Stimulated activated CD4-positive, alpha-beta T cell treated with anti-CD3 and anti-CD28 coated beads, Interleukin-1b, Interleukin-23, amount 100 ng/mL, for 1 hour (primary cell): ENCODE measurements at places on chromosomes 2 and 18.

- no peak for DNase-seq
These were observed 210.6 kb downstream of the SEPTIN10 start for GRCh38 chr2:109402980-109403840.

- no peak for DNase-seq
These were observed 66.7 kb downstream of the BIRC6 start for GRCh38 chr2:32423536-32423935.

- DNase-seq, result no peak
These were observed 16.3 kb downstream of the DYNC2LI1 start for GRCh38 chr2:43790147-43790546.

- no peak for DNase-seq
These were observed 845 bp downstream of the EML4 start for GRCh38 chr2:42169874-42170521.

- peak; percentile 98 for DNase-seq
These were observed 435 bp upstream of the GPR155 start for GRCh38 chr2:174487108-174487819.

- no peak for DNase-seq
These were observed 1.3 kb downstream of the SDC1 start for GRCh38 chr2:20223407-20224163.

- DNase-seq, result no peak
These were observed 34.9 kb downstream of the EMX1 start for GRCh38 chr2:72952110-72952823.
